ENCODE measurements at places on chromosomes 3 and 15.

- no peak for DNase-seq
Observed at GRCh38 chr3:55097441-55097840, 169.6 kb upstream of the LRTM1 start.

DNA sequence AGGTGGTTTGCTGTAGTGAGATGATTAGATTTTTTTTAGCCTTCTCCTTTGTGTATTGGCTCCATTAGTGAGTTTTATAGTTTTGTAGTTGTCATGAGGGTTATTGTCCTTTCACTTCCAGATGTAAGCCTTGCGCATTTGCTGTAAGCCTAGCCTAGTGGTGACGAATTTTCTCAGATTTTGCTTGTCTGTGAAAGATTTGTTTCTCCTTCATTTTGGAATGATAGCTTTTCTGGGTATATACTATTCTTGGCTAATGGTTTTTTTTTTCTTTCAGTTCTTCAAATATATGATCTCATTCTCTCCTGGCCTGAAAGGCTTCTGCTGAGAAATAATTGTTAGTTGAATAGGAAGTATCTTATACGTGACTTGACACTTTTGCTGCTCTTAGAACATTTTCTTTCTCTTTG lies 166.5 kb upstream of the THRB start:
- no peak for DNase-seq

GRCh38 chr3:30226601-30227151 lies 379.7 kb upstream of the TGFBR2 start:
- no peak for DNase-seq

GRCh38 chr3:128146201-128146600 lies 7.1 kb upstream of the EEFSEC start:
- no peak for DNase-seq

DNA sequence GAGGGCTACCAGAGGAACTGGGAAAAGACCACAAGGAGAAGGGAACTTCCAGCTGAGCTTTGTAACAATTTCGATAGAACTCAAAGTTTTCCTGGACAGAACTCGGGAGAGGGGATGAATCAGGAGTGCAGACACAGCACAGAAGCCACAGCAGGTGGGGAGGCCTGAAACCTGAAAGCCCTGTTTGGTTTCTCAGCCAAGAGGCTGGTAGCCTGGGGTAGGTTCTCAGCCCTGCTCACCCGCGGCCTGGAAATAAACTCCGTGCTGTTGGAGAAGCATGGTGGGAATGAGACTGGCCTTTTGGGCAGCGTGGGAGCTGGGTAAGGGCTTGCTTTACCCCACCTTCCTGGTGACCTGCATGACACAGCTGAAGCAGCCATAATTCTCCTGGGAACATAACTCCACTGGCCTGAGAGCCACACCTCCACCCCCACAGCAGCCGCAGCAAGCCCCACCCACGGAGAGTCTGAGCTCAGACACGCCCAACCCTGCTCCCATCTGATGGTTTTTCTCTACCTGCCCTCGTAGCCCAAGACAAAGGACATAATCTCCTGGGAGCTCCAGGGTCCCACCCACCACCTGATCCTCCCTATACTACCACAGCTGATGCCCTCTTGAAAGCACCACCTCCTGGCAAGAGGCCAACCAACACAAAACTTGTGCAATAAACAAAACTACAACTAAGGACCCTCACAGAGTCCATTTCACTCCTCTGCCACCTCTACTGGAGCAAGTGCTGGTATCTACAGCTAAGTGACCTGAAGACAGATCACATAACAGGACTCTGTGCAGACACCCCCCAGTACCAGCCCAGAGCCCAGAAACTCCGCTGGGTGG lies 52.5 kb upstream of the CHRM5 start:
- DNase-seq = no peak

Measured in SK-N-DZ (cell line).